ENCODE measurements at places on chromosomes 11 and 22. TPM values are rescaled to one million over a fixed set of nuclear protein-coding genes. Genes with fewer than 3 reads are reported as not detected.

RDX gene
- 58.7 TPM for total RNA-seq

CDC42EP2 gene
- 62.7 TPM for total RNA-seq

OR51B6 gene
- not detected for total RNA-seq

OR52E8 gene
- not detected for total RNA-seq

TRPM5 gene
- total RNA-seq = not detected

KRTAP5-8 gene
- total RNA-seq = not detected

DDTL gene
- total RNA-seq = 0.84 TPM

TTC28 gene
- 44.7 TPM for total RNA-seq

GPHA2 gene
- total RNA-seq = not detected

PTPN5 gene
- total RNA-seq = 1.1 TPM

OR10A6 gene
- not detected for total RNA-seq

MPPED2 gene
- 5.6 TPM for total RNA-seq

PHETA2 gene
- total RNA-seq = 14.6 TPM

ASCL2 gene
- total RNA-seq = 0.24 TPM

RBFOX2 gene
- total RNA-seq = 61.8 TPM

NRGN gene
- total RNA-seq = 3.0 TPM

OR6T1 gene
- not detected for total RNA-seq

OR52H1 gene
- not detected for total RNA-seq

CCDC157 gene
- 2.7 TPM for total RNA-seq

C22orf31 gene
- total RNA-seq = not detected

GRIK4 gene
- not detected for total RNA-seq

TMEM191B gene
- not detected for total RNA-seq

MMP8 gene
- 1.1 TPM for total RNA-seq

KCNJ4 gene
- not detected for total RNA-seq

LGR4 gene
- total RNA-seq = 18.1 TPM

TSSK2 gene
- total RNA-seq = not detected

TTLL8 gene
- not detected for total RNA-seq

CLMP gene
- total RNA-seq = 142 TPM

SGSM1 gene
- 0.74 TPM for total RNA-seq

SPON1 gene
- total RNA-seq = 109 TPM

APOA5 gene
- total RNA-seq = not detected

MS4A7 gene
- total RNA-seq = 222 TPM

EFEMP2 gene
- total RNA-seq = 39.4 TPM

MUC15 gene
- not detected for total RNA-seq

SLC37A2 gene
- total RNA-seq = 15.6 TPM

AP2A2 gene
- total RNA-seq = 113 TPM

TOM1 gene
- total RNA-seq = 90.7 TPM

ANKK1 gene
- total RNA-seq = 0.24 TPM

TMPRSS4 gene
- total RNA-seq = not detected

IGSF22 gene
- total RNA-seq = 0.24 TPM

IL10RA gene
- total RNA-seq = 65.9 TPM

OR8D1 gene
- total RNA-seq = not detected

CNGA4 gene
- not detected for total RNA-seq
